Type B pancreatic cell (in vitro differentiated cells): ENCODE measurements at places on chromosomes 12 and 14.

DNA sequence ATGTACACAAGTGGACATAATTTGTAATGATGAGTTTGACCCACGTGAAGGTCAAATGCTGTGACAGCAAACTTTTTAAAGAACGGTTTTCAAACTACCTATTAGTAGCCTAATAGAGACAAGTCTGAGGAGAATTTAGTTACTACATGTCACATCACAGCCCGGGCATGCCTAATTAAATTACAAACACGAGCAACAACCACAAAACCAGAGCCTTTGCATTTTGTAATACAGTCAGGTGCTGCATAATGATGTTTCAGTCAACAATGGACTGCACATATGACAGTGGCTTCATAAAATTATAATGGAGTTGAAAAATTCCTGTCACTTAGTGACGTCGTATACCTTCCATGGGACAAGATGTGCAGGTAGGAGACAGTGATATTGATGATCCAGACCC is 274.5 kb downstream of the DACT1 start:
- no peaks in the 10 kb centered on the region for H3K27me3 ChIP-seq
- no peak overlapping the region for H3K4me3 ChIP-seq
- no peak overlapping the region for H3K27ac ChIP-seq
- no peaks in the 10 kb centered on the region for H3K36me3 ChIP-seq

- no peaks in the 10 kb centered on the region for H3K4me1 ChIP-seq
- H3K27ac ChIP-seq = no peak overlapping the region
- no peak overlapping the region for H3K4me3 ChIP-seq
- H3K27me3 ChIP-seq = no peaks in the 10 kb centered on the region
Observed at GRCh38 chr12:27297566-27297965, 35.1 kb upstream of the BMAL2 start.

GRCh38 chr14:54743382-54743781 is 159.2 kb downstream of the GCH1 start:
- no peaks in the 10 kb centered on the region for H3K27me3 ChIP-seq
- H3K4me3 ChIP-seq = no peak overlapping the region

DNA sequence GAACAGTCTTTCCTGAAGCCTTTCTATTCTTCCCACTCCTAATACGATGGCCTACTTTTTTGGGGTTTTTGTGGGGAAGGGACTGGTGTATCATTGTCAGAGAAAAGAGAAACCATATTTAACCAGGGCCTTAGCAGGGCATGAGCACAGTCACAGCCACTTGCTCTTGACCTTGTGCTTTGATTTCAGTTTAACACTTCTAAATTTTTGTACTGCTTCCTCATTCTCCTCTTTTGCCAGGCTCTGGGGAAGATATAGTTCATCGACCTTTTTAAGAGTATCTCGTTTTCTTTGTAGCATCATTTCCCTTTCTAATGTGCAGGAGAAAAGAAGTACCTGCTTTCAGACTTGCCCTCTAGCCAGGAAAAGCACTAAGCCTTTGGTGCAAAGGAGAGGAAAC is 2.2 kb downstream of the ZBTB1 start:
- H3K36me3 ChIP-seq = peaks cover 3% of the 10 kb centered on the region
- H3K27ac ChIP-seq = peak overlapping the region; percentile 74
- DNase-seq = no peak
- H3K4me3 ChIP-seq = peak overlapping the region; percentile 93

DNA sequence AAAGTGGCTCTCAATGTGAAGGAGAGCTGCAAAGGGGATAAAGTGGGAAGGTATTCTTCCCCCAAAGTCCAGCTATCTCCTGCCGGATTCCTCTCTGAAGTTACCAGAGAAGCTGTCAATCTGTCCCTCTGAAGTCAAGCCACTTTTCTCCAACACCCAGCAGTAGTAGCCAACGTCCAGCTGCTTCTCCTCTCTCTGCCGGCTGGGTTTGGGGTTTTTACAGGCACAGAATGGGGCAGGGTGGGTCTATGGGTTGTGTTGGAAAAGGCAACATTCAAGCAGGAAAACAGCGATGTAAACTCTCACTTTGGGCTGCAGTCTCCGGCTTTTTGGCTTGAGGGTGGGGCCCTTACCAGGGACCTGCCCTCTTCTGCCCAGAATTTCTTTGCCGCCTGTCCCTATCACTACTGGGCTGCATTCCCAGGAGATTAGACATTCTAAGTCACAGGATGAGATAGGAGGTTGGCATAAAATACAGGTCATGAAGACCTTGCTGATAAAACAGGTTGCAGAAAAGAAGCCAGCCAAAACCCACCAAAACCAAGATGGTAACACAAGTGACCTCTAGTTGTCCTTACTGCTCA is 16.3 kb downstream of the CAPZA3 start:
- no peak for DNase-seq
- H3K4me1 ChIP-seq = peaks cover 10% of the 10 kb centered on the region
- H3K27ac ChIP-seq = no peak overlapping the region
- H3K36me3 ChIP-seq = no peaks in the 10 kb centered on the region
- peaks cover 24% of the 10 kb centered on the region for H3K27me3 ChIP-seq

DNA sequence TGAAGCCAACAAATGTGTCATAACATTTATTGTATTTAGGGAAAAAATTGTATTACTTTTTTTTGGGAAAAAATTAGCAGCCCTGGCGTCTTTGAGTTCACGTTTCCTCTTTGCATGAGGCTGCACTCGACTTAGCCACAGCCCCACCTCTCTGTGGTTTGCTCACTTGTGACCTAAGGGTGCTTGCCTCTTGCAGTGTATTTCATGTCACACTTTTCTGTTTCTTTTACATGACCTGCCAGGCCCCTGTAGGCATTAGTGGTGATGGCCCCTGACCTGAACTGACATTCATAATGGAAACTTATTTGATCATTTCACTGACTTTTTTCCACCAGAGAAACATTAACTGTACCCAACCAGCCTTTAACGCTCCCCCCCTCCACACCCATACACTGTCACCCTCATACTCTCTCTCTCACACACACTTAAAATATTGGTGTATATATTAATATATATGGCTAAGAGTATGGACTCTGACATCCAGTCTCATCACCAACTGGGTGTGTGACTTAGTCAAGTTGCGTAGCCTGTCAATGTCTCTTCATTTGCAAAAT is 122.9 kb downstream of the PRKCH start:
- H3K27me3 ChIP-seq = no peaks in the 10 kb centered on the region
- no peak overlapping the region for H3K4me3 ChIP-seq
- peaks cover 8% of the 10 kb centered on the region for H3K4me1 ChIP-seq
- no peak overlapping the region for H3K27ac ChIP-seq

- H3K4me1 ChIP-seq = peaks cover 27% of the 10 kb centered on the region
- no peak overlapping the region for H3K27ac ChIP-seq
- H3K27me3 ChIP-seq = no peaks in the 10 kb centered on the region
- peaks cover 34% of the 10 kb centered on the region for H3K36me3 ChIP-seq
- no peak for DNase-seq
Observed at GRCh38 chr14:51717766-51718165, 66.1 kb downstream of the FRMD6 start.

DNA sequence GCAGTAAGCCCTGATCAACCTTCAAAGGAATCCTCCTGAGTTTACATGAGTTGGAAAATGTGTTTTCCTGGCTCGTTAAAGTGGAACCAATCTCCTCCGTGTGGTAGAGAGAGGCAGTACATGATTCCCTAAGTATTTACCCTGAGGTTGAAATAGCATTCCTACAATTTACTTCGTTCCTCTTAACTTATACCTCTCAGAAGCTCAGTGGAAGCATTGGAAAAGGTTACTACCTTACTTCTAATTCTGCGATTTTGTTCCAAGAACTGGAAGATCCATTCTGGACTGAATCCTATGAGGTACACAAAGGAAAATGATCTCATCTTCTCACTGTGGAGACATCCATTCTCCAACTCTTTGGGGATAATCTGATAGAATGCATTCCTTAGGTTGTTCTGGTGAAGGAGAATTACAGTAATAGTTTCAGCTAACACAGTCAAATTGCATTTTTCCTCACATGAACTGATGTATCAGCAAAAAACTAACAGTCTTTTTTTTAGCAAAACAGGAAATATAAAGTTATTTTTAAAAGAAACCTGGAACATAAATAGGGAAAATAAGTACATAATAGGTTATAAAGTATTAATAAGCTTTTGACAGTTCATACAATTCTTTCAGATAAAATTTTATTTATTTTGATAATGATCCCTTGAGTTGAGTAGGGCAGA is 475.6 kb downstream of the PDZRN4 start:
- H3K27me3 ChIP-seq = no peaks in the 10 kb centered on the region
- no peaks in the 10 kb centered on the region for H3K36me3 ChIP-seq
- H3K4me3 ChIP-seq = no peak overlapping the region
- DNase-seq = no peak
- H3K4me1 ChIP-seq = peaks cover 19% of the 10 kb centered on the region
